Activated CD4-positive, alpha-beta T cell treated with anti-CD3 and anti-CD28 coated beads, Interleukin-2, amount 10 ng/mL, durations not matched to agents 7 days and 5 days (primary cell): ENCODE measurements at places on chromosomes 2 and 18.
A peak's percentile ranks its signal among the peaks of the same experiment; 100 is the strongest.

- no peak for DNase-seq
These were observed 93.9 kb downstream of the ACKR3 start for GRCh38 chr2:236663287-236664101.

- DNase-seq, result no peak
These were observed 114.7 kb downstream of the FAM117B start for GRCh38 chr2:202749477-202749876.

DNA sequence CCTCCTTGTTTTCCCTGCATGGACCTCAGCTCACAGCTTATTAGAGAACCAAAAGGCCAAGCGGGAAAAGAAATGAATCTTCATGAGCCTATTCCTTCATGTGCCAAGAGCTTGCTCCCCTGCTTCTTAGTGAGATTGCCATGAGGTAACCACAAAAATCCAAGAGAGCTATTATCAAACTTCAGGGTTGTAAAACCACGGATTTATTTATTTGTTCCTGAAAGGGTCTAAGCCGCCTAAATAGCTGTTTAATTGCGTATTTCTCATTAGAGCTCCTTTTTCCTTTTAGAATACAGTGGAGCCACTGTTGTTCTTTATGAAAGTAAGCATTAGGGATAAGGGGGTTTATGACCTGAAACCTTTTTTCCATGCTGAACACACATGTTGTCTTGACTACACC is 58.0 kb downstream of the SRD5A2 start:
- DNase-seq, result no peak

GRCh38 chr2:190628591-190629319 is 20.1 kb upstream of the NAB1 start:
- no peak for DNase-seq

GRCh38 chr2:151815821-151816489 is 12.3 kb downstream of the ARL5A start:
- no peak for DNase-seq

DNA sequence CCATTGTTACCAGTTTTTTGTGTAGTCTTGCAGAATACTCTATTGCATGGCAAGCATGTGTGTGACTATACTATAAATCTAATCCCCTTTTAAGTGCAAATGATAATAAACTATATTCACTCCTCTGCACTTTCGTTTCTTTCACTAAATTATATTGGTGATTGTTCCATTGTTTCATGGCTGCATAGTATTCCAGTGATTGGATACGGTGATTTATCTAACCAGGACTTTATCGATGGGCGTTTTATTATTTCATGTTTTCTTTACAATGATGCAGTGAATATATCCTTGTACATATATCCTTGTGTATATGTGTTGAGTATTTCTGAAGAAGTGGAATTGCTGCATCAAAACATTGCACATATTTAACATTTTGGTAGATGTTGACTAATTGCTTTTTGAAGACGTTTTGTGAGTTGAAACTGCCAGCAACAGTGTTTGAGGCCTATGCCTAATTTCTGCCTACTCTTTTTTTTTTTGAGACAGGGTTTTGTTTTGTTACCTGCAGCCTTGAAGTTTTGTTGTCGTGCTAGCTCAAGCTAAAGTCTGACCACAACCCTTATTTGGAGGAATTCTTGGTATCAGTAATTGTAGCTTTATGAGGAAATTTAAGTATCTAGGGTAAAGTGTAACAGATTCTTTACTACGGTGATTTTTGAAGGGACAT is 2.7 kb downstream of the MIB1 start:
- peak; percentile 17 for DNase-seq

GRCh38 chr2:160063271-160063670 is 856 bp upstream of the PLA2R1 start:
- DNase-seq, result no peak

DNA sequence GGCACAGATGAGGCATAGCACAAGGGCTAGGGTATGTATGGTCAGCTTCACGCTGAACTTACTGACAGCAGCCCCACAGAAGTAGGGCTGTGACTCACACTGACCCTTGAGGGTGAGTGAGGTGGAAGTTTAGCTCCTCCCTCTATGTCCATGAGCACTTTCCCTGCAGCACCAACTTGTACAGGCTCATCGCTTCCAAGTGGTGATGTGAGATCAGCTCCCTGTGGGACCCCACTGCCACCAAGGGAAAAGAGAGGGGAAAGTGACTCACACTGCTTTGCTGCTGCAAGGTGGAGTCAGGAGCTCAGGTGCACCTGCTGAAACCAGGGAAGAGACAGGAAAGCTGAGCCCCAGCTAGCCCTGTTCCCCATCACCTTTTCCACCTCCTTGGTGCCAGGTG is 91.5 kb downstream of the TEX51 start:
- no peak for DNase-seq

- no peak for DNase-seq
These were observed 80.2 kb downstream of the PLEKHM3 start for GRCh38 chr2:207944979-207945600.

- DNase-seq, result no peak
These were observed 125.5 kb downstream of the ANKRD44 start for GRCh38 chr2:197184959-197185586.

GRCh38 chr2:106038601-106039375 is 155.3 kb downstream of the UXS1 start:
- no peak for DNase-seq

DNA sequence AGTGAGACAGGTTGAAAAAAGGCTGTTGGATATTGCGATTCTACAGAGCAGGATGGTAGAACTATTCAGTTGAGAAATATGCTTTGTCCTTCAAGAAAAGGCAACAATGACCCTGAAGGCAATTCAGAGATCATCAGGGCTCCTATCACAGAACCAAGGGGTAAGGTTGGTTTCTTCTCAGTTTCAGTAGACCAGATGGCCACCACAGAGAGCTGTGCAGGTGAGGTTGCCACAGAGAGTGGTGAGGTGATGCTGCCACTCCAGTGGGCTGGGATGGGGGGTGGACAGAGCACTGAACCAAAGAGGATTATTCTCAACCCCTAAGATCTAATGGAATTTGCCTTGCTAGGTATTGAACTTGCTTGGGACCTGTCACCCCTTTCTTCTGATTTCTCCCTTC is 64.6 kb upstream of the ZBTB7C start:
- no peak for DNase-seq

DNA sequence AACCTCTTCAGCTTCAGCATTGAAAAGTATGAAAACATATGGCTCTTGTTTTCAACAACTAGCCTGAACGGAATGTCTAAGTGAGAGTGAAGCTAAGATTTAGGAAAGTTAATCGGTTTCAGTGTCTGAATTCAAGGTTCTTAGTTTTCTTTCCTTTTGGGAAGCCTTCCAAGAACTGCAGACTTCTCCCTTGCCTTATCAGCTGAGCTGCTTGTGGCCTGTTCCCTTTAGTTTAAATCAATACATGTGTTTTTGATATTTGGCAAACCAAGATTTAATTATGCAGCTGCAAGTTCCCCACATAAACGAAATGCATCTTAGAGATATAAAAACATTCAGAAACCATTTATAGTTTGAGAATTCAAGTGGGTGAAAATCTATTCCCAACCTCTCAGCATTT is 274.3 kb upstream of the NRP2 start:
- DNase-seq, result no peak

GRCh38 chr2:210459880-210460279 is 16.7 kb downstream of the LANCL1 start:
- DNase-seq, result no peak

DNA sequence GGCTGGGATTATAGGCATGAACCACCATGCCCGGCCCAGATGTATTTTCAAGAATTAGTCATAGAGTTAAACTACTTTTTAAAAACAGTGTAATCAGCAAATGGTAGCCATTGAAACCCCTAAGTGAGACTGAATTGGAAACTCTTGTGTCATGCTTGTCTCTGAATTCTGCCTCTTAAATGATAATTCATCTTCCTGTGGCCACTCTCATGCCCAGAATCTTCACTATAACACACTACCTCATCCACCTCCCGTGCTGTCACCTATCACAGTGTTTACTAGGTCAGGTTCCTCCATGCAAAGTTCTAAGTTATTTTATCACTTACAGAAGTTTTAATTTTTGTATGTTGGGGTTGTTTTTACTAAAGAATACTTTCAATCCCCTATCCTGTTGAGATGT is 197.5 kb downstream of the PHLPP1 start:
- no peak for DNase-seq

- DNase-seq, result no peak
These were observed 21.8 kb upstream of the CD226 start for GRCh38 chr18:69969491-69969890.

DNA sequence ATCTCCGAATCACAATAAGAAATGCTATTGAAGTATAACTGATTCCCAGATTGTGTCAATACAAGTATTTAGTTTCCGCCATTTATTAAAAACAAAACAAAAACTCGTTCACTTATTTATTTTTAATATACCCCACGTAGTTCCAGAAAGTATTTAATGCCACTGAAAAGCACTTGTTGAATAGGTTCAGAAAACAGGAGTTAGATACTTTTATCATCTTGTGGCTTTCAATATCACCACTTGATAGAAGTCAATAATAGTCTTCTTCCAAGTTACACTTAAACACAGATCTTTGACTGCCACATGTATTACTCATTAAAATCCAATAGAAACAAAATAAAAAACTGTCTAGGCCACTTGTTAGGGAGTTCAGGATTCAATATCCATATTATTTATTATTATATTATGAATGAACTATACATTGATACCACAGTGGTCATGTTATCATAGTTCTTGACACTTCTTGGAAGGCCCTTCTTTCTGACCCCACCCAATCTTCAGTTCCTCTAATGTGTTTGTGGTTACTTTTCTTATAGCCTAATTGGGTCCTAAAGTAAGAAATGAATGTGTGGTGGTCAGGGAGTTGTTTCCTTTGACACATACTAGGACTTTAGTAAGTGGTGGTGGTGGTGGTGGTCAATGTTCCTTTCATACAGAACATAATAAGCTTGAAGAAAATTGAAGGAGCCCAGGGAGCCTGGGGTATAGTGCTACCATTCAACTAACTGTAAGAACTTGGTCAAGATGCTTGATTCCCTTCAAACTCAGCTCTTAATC is 221.3 kb upstream of the ITGA4 start:
- no peak for DNase-seq

- DNase-seq, result no peak
These were observed 61.6 kb downstream of the HDAC4 start for GRCh38 chr2:239339241-239339640.

DNA sequence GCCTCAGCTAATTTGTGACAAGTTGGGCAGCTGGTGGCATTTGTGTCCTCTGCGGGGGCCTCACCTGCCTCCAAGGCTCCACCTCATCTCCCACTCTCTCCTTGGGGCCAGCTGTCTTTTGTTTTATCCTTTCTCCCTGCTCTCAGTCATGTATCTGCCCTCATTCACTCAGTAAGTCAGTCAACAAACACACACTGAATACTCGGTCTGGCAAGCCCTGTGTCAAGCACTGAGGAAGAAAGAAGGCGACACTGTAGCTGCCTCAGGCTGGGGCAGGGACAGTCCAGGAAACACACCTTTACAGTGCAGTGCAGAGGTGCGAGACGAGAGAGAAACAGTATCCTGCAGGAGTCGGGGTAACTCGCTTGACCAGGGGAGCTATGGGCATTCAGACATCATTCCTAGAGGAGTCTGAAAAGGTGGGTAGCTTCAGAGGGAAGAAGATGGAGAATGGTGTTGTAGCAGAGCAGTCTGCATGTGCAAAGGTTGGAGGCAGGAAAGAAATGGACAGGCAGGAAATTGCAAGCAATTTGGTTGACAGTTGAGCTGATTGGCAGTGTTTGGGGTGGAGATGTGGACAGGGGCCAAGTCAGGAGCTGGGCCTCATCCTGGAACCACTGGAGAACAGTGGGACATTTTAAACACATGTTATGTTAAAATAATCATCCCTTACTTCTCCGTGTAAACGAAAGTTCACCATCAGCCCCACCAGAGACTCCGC is 34.9 kb downstream of the SCTR start:
- no peak for DNase-seq

DNA sequence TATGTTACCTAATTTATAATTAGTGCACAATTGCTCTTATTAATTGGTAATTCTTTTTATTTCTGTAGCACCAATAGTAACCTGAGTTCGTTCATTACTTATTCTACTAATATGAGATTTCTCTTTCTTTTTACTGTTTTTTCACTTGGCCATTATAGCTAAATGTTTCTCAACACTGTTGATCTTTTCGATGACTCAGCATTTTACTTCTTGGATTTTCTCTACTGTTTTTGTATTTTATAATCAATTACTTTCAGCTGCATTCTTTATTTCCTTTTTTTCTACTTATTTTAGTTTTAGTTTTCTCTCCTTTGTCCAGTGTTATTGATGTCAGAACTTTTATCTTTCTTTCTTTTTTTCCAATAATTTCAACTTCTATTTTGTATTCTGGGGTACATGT is 589.4 kb upstream of the SOX11 start:
- DNase-seq, result no peak

DNA sequence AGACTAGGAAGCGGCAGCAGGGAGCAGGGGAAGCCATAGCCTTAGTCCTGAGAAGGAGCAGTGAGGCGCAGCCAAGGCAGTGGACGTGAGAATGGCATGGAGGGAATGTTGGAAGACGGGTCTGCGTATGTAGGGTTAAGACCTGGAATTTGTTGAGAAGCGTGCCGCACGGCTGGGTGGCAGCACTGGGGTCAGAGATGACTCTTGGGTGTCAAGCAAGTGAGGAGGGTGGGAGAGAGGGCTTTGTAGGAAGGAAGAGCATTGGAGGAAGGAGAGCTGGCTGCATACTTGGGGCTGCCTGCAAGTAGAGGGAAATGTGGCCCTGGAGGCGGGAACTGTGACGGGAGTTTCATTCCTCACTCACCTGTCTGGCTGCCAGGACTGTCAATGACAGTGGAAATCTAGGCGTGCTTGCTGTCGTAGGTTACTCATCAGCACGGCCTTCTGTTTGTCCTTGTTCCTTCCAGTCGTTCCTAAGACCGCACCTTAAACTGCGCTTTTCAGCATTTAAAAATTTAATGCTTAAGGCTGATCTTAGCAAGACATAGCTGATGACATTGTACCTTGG is 108.0 kb downstream of the ITGB1BP1 start:
- no peak for DNase-seq

DNA sequence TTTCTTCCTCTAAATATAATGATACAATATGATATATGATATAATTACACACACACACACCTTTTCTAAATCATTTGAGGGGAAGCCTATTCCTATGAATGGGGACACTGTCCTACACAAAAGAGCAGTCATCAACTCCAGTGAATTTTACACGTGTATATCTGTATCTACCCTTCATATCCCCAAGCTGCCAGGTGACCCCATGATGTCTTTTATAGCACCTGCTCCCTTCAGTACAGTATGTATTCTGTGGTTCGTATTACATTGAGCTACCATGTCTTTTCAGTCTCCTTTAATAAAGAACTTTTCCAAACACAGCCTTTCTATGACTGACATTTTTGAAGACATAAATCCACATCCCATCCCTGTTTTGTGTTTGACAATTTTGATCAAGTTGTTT is 19.0 kb downstream of the TBC1D8 start:
- DNase-seq, result no peak
